Fibroblast of the conjunctiva (primary cell): ENCODE measurements at places on chromosomes 3 and 15.

GRCh38 chr15:78282324-78282723 is 17.1 kb downstream of the SKIC8 start:
- no peak for DNase-seq

DNA sequence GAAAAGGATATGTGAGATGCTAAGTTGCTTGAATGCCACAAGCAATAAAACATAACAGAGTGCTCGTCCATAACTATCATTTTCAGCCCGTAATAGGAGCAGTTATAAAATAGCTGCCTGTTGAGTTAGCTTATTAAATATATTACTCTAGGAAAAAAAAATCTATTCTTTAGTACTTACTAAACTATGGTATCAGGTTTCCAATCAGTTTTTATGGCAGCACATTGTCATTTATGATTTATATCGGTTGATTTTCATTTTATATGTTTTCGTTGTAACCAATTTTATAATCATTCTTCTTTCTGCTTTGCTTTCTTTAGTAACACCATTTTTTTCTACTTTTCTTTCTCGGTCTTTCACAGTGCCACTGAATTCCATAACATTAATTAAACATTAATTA is 51.9 kb downstream of the SEMA6D start:
- no peak for DNase-seq

DNA sequence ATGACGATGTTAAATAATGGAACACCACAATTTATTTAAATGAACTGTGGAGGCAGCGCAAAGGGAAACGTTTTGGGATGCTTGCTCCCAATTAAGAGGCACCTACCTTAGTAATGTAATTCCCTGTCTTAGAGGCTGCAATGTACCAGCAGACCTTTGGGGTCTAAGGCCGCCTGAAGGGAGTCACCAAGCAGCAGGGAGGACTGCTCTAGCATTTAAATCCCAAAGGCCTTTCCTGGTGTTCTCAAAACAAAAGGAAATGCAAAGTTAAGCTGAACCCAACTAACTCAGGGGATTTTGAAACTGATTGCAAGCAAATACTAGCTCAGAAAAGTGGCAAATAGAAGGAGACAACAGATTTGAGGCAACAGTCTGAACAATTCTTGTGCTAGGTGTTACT is 510.8 kb downstream of the GABRG3 start:
- no peak for DNase-seq

GRCh38 chr15:51121118-51121517 is 26.4 kb upstream of the TNFAIP8L3 start:
- peak; percentile 84 for DNase-seq

DNA sequence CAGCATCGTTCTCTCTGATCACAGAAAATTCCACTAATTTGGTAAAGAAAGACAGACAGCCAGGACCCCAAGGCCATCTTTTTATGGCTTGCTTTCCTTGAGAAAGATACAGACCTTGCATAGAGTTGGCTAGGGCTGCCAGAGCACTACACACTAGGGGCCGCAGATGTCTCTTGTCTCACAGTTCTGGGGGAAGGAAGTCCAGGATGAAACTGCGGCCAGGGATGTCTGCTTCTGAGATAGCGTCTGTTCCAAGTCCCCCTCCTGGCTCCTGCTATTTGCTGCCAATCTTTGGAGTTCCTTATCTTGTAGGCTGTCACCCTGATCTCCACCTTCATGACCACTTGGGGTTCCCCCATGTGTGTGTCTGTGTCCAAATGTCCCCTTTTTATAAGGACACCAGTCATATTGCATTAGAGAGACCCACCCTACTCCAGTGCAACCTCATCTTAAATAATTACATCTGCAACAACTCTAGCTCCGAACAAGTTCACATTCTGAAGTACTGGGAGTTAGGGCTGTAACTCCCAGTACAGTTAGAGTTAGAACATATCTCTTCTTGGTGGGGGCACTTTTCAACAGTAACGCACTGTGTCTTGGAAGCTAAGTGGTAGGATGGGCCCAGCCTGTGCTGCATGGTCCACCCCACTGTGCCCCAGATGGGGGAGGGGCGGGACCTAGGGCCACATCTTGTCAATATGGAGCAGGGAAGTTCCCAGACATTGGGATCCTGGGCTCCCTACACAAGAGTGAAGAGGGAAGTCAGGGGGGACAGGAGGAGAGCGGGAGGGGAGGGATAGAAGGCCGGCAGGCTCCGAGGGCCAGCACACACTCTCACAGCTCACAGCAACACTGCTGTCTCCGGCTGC is 42.2 kb downstream of the KLF15 start:
- DNase-seq: no peak

DNA sequence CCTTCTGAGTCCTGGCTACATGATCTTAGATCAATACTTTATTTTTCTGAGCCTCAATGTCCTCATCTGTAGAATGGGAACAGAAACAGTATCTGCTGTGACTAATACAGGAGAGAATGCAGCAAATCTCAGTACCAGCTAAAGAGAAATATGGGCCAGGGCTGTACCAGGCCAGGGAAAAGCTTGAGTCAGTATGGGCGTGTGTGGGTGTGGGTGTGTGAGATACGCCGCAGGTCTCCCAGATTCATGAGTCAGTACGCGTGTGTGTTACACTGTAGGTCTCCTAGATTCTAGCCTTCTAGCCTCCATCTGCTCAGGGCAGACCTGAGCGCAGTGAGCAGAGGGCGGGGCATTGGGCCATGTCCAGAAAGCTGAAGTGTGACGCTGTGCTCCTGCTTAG is 15.2 kb downstream of the GNAI2 start:
- DNase-seq: peak; percentile 71

GRCh38 chr3:167750272-167750971 is 14.9 kb downstream of the SERPINI1 start:
- no peak for DNase-seq

GRCh38 chr3:151931171-151931570 is 57.7 kb downstream of the SUCNR1 start:
- DNase-seq: no peak

GRCh38 chr3:194137506-194138474 is 1.8 kb downstream of the HES1 start:
- no peak for DNase-seq

- DNase-seq: no peak
Measured at GRCh38 chr3:17945799-17946399, 203.5 kb upstream of the TBC1D5 start.

- no peak for DNase-seq
Measured at GRCh38 chr3:158804441-158804840, 2.6 kb downstream of the MFSD1 start.

- DNase-seq: no peak
Measured at GRCh38 chr15:96342406-96343112, 12.1 kb downstream of the NR2F2 start.

DNA sequence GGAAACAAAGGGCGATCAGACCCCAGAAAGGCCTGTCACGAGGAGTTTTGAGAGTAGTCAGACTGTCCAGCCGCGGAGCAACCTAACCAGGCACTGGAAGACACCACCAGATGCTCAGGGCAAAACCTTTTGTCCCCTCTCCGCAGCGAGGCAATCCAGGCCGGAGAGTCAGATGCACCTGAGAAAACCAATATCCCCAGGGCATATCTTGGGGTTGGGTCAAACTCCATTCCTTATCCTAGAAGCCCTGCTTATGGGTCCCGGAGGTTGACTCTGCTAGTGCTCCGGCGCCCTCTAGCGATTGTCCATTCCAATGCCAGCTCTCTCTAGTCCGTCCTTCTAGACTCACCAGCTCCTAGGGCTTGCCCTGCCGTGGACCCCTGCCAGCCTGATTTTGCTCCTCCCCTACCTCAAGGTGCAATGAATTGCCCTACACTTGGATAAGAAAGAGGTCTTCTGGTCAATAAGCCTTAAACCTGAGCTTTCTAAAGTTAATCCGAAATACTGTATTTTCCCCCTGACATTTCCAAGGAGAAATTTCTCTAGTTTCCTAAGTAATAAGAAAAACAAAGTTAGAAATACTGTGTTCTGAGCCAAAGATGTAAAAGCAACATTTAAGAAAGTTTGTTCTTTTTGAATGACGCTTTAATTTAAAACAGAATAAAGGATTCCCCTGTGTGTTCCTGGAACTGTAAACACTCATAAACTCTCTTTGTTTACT is 5.5 kb downstream of the CPNE4 start:
- DNase-seq: peak; percentile 75

- DNase-seq: no peak
Measured at GRCh38 chr3:128178782-128179483, 25.7 kb downstream of the EEFSEC start.

GRCh38 chr3:147408188-147409100 is 721 bp upstream of the ZIC1 start:
- DNase-seq: no peak
